ENCODE measurements at places on chromosomes 4 and X.
A peak's percentile ranks its signal among the peaks of the same experiment; 100 is the strongest.

- DNase-seq, result no peak
These were observed 23.3 kb downstream of the MECP2 start for GRCh38 chrX:154074199-154074598.

GRCh38 chr4:47386146-47386545 is 77.4 kb downstream of the COMMD8 start:
- DNase-seq, result no peak

GRCh38 chr4:10577508-10578426 is 106.8 kb downstream of the CLNK start:
- no peak for DNase-seq

- no peak for DNase-seq
These were observed at the start of gene MAGIX for GRCh38 chrX:49162620-49163019. Gene MAGIX (plus strand): TSS chrX:49162758. CDS start chrX:49162890, 132 bp downstream.

- DNase-seq, result no peak
These were observed 144.2 kb downstream of the PDHA2 start for GRCh38 chr4:95984081-95984480.

DNA sequence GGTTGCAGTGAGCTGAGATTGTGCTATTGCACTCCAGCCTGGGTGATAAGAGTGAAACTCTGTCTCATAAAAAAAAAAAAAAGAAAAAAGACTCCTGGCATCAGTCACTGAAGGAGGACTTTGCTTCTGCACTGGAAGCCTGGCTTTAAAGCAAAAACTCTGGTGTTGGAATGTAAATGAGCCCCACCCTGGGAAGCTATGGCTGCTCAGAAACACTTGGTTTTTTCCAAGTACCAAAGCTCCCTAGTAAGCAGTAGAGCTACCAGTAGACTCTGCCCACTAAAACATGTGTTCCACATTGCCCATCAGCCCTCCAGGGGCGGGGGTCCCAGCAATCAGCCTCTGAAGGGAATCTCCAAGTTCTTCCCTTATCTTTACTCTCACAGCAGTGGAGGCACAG is 154.4 kb downstream of the SHROOM3 start:
- DNase-seq, result no peak

- DNase-seq, result no peak
These were observed 26.6 kb upstream of the PLS3 start for GRCh38 chrX:115534383-115534782.

DNA sequence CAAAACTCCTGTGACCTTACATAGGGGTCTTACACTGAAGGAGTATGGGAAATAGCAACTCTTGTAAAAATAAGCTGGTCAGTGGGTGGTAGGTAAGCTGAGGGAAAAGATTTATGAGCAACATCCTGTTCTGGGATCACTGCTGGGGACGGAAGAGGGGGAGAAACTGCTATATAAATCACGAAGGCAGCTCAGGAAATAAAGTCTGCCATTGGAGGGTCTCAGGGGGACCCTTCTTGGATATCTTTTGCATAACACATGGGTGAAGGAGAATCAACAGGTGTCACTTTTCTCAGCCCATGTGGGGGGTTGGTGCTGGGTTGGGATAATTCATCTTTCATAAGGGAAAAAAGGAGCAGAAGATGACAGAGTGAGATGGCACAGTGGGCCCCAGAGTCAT is 33.7 kb downstream of the AFF1 start:
- DNase-seq, result no peak

DNA sequence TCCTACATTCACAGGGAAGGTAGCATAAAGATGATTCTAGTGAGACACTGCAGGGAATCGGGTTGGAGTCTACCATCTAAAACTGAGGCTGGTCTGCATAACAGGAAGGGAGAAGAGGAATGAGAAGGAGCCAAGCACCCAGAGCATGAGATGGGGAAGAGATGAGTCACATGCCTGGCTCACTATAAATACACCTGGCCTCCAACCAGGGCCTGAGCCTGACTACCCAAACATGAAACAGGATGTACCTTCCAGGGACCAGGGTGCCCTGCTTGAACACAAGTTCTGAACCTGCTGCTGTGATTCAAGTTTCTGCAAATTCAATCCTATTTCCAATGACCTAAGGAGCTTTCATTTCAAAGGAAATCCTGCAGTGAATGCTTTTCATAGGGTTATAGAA is 24.9 kb downstream of the CD99L2 start:
- DNase-seq, result no peak

DNA sequence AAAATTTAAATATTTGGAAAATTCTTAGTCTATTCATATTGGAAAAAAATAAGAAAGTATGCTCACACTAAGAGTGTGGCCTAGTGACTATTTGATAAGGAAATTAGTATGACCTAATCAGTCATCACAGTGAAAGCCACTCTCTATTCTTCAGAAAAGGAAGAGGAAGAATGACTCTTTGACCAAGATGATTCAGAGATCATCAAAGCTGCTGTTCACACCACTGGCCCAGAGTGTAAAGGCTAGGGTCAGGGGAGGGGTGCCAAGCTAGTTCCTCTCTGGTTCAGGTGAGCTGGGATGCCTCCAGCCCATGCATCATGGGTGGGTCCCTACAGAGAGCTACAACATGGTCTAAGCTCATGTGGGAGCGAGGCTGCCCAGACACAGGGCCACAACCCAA is 396.9 kb upstream of the NDST3 start:
- DNase-seq, result no peak

DNA sequence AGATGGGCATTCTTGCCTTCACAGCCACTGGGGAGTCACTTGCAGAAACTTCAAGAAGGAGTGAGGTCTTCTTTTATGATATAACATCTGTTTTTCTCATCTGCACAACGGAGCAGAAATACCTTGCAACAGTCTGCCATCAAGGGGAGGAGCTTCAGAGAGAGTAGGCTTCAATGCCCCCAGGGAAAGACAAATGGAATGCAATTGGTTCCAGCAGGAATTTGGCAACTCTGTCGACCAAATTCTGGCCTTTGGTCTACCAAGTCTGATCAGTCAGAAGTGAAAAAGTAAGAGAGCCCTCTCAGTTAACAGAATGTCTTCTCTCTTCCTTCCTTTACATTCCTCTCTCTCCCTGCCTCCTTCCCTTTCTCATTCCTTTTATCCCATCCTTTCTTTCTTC is 229.3 kb downstream of the IDS start:
- no peak for DNase-seq

DNA sequence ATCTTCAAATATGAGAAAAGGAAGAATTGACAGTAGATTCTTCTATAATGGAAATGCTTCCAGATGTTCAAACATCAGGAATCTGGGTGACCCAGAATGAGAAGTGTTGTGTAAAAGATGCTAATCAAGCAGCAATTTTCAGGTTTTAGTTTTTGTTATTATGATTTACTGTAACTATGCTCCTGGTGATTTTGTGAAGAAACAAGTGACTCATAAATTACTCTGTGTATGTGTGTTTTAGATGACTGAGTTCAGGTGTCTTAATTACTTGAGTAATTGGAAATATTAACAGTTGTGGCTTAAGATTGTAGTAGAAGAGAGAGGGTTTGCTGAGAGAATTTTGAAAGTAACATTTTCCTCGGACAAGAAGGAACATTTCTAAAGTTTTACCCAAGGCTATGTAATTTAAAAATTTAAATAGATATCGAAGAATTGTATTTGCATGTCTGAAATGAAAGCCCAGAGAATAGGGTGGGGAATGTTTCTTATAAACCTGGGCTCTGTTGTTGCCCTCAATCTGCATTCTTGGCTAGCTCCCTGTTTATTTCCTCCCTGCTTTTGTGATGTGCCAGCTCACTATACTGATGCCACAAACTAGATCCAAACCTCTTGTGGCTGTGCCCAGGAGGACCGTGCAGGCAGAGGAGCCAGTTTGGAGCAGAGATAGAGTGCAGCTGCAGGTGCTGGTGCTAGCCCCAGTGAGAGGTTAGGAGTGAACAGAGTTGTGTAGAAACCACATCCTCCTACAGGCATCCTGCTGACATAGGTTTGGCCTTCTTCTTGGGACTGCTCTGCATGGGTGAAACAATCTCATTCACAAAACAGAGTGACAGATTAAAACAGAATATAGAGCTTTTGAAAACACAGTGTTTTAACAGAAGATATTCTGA is 25.4 kb upstream of the TNIP3 start:
- DNase-seq, result no peak

DNA sequence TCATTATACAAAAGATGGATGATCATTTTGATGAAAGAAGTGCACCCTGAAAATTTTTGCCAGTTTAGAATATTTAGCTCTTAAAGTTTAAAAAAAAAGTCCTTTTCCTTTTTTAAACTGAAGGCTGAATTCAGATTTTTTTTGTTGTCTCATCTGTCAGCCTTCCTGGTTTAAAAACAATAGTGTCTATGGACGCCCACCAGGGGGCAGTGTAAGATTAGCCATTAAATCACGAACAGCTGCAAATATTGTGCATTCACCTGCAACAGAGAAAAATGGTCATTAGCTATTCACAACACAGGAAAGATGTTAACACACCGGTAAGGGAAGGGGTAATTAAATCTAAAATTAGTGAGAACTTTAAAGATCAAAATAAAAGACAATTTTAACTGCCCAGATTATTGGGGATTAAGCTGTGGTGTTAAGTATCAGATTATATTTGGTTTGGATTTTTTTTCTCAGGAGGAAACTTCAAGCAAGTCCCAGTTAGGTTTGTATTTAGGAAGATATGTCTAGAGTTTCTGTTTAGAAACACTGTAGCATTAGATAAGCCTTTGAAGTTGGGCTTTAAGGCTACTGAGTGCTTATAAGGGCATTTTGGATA is 4.4 kb upstream of the CXorf38 start:
- DNase-seq, result peak; percentile 72

DNA sequence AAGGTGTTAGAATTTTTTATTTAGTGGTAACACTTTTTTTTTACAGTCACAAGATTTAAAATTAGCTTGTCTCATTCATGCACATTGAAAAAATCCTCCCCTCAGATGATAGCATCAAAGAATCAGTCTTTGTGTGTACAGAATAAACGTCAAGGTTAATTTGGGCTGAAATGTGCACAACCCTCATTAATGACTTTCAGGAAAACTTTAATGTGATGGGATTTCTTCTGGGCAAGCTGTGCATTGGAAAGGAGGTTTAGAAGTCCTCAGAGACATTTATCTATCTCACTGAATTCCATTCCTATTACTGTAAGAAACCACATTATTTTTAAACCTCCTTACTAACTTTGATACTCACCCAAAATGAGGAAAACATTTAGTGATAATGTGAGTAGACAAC is 88.2 kb upstream of the TECRL start:
- no peak for DNase-seq

DNA sequence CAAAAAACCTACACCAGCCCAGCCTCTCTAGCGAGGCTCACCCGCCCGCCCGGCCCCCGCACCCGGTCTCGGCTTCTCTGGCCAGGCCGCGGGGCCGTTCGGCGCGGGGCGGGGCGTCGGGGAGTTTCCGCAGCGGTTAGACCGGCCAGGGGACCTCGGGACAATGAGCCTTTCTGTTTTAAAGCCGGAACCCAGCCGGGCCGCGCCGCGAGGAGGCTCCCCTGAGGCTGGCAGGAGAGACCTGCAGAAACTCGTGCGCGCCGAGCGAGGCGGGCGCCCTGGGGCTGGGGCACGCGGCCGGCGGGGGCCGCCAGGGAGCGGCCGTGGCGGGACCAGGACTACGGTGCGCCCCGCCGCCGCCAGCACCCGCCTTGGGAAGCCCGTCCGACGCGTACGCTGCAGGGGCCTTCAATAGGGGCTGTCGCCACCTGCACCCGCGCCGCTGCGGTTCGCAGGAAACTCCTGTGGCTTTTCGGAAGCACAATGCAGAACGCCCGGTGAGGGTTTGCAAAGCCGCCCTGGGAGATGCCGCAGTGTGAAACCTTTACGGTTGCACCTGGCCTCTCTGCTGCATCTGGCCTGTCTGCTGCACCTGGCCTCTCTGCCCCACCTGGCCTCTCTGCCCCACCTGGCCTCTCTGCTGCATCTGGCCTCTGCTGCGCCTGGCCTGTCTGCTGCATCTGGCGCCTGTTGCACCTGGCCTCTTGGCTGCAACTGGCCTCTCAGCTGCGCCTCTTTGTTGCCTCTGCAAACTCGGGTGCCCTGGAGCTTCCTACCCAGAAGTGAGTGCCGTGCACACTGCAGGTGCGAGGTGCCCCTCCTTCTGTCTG is 63.9 kb downstream of the TRAPPC11 start:
- DNase-seq, result peak; percentile 100

DNA sequence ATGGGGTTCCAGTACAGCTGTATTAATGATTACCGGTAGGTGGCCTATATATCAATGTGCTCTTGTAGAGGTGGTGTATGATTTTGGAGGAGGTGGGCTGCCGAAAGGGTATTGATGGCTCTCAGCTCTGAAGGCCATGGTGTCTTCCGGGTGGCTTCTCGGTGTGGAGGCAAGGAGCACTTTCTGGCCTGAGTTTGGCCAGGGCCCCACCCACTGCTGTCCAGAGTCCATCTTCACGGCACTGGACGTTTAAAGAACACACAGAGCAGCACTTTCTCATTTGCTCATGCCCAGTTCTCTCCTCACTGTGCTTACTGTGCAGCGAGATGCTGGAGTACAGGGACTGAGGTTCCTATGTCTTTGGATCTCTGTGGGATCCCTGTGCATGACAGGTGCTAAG is 16.1 kb downstream of the BST1 start:
- DNase-seq, result no peak

- no peak for DNase-seq
These were observed 19.7 kb upstream of the GPAT3 start for GRCh38 chr4:83516042-83516772.
